ENCODE measurements at places on chromosomes 6 and 20. TPM values are rescaled to one million over a fixed set of nuclear protein-coding genes. Genes with fewer than 3 reads are reported as not detected.
A peak's percentile ranks its signal among the peaks of the same experiment; 100 is the strongest.

GRCh38 chr6:36227379-36228228, 31.1 kb downstream of the BRPF3 start:
- H3K36me3 ChIP-seq = peaks cover 38% of the 10 kb centered on the region
- no peak overlapping the region for H3K4me3 ChIP-seq
- no peak for DNase-seq
- peak overlapping the region; percentile 82 for H3K27ac ChIP-seq
- H3K4me1 ChIP-seq = peaks cover 18% of the 10 kb centered on the region

- no peaks in the 10 kb centered on the region for H3K36me3 ChIP-seq
- H3K27ac ChIP-seq = no peak overlapping the region
- no peak for DNase-seq
- no peaks in the 10 kb centered on the region for H3K27me3 ChIP-seq
- H3K4me3 ChIP-seq = no peak overlapping the region
- H3K4me1 ChIP-seq = peaks cover 3% of the 10 kb centered on the region
Measured at GRCh38 chr6:91719414-91719813, 1132.5 kb upstream of the MAP3K7 start.

GRCh38 chr6:74404366-74404765, 708.4 kb downstream of the CD109 start:
- H3K27me3 ChIP-seq = no peaks in the 10 kb centered on the region
- H3K27ac ChIP-seq = no peak overlapping the region
- H3K4me1 ChIP-seq = no peaks in the 10 kb centered on the region
- H3K36me3 ChIP-seq = no peaks in the 10 kb centered on the region
- H3K4me3 ChIP-seq = no peak overlapping the region

- peaks cover 4% of the 10 kb centered on the region for H3K27me3 ChIP-seq
- H3K36me3 ChIP-seq = no peaks in the 10 kb centered on the region
- no peak overlapping the region for H3K4me3 ChIP-seq
- H3K27ac ChIP-seq = no peak overlapping the region
- H3K4me1 ChIP-seq = peaks cover 66% of the 10 kb centered on the region
Measured at GRCh38 chr6:39206250-39206721, 23.0 kb downstream of the KCNK5 start.

DNA sequence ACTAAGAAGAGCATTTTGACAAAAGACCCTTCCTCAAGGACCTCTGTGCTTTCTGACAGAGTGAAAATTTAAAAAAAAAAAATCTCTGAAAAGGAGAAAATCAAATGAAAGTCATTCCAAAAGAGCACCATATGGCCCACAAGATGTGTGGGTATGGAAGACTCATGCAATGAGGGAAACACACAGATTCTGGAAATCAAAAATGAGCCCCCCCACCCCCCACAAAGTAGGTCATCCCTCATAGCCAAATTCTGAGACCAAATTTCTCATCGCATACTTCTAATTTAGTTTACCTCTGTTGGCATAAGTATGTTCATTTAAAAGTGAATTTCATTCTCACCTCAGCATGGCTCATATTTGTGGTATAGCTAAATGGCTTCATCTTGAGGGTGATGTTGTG, 181.3 kb upstream of the KCNQ5 start:
- no peak for DNase-seq
- H3K4me1 ChIP-seq = peaks cover 7% of the 10 kb centered on the region
- H3K36me3 ChIP-seq = no peaks in the 10 kb centered on the region
- peaks cover 14% of the 10 kb centered on the region for H3K27me3 ChIP-seq
- no peak overlapping the region for H3K27ac ChIP-seq

GRCh38 chr20:58772786-58773185, 77.9 kb downstream of the GNAS-AS1 start:
- DNase-seq = no peak
- peaks cover 35% of the 10 kb centered on the region for H3K27me3 ChIP-seq
- no peaks in the 10 kb centered on the region for H3K4me1 ChIP-seq
- H3K4me3 ChIP-seq = no peak overlapping the region

DNA sequence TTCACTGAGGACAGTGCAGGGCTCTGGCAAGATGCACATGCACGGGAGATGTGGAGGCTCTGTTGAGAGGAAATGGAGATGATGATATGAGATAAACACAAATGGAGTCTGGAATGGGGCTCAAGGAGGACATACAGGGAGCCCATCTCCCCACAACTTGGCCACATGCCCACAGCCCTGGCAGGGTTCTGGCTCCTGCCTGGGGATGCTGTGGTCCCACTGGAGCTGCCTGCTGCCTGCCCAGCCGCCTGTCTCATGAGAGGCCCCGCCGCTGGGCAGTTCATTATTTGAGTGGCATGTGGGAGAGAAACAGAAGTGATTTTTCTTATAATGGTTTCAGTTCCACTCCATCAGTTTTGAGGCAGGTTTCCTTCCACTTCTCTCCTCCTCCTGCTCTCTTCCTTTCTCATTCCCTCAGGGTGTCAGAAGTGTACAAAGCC, 133.6 kb upstream of the TRAF3IP2 start:
- peaks cover 42% of the 10 kb centered on the region for H3K4me1 ChIP-seq
- H3K27ac ChIP-seq = peak overlapping the region; percentile 13
- no peak for DNase-seq
- H3K4me3 ChIP-seq = no peak overlapping the region

- no peaks in the 10 kb centered on the region for H3K36me3 ChIP-seq
- H3K4me3 ChIP-seq = peak overlapping the region; percentile 35
- H3K4me1 ChIP-seq = peaks cover 13% of the 10 kb centered on the region
- no peak overlapping the region for H3K27ac ChIP-seq
- peaks cover 51% of the 10 kb centered on the region for H3K27me3 ChIP-seq
- peak; percentile 61 for DNase-seq
Measured at GRCh38 chr20:56343861-56344381, 14.9 kb upstream of the FAM210B start.

- no peaks in the 10 kb centered on the region for H3K4me1 ChIP-seq
- DNase-seq = no peak
- H3K36me3 ChIP-seq = peaks cover 8% of the 10 kb centered on the region
- H3K27me3 ChIP-seq = no peaks in the 10 kb centered on the region
- no peak overlapping the region for H3K4me3 ChIP-seq
Measured at GRCh38 chr20:8693709-8694108, 375.2 kb upstream of the PLCB4 start.

Gene CST2
- total RNA-seq = not detected

GRCh38 chr20:19706463-19706862, 51.6 kb upstream of the RIN2 start:
- H3K27me3 ChIP-seq = peaks cover 3% of the 10 kb centered on the region
- H3K27ac ChIP-seq = no peak overlapping the region
- H3K4me1 ChIP-seq = peaks cover 10% of the 10 kb centered on the region
- H3K4me3 ChIP-seq = no peak overlapping the region
- DNase-seq = no peak
- H3K36me3 ChIP-seq = peaks cover 3% of the 10 kb centered on the region

GRCh38 chr20:15740046-15740775, 833.0 kb downstream of the KIF16B start:
- H3K4me3 ChIP-seq = no peak overlapping the region
- H3K4me1 ChIP-seq = peaks cover 5% of the 10 kb centered on the region
- no peaks in the 10 kb centered on the region for H3K27me3 ChIP-seq
- H3K36me3 ChIP-seq = no peaks in the 10 kb centered on the region
- H3K27ac ChIP-seq = no peak overlapping the region

Gene KIF6
- 2.9 TPM for total RNA-seq

Gene PHACTR1
- 8.6 TPM for total RNA-seq

GRCh38 chr20:7765221-7765620, 175.0 kb downstream of the HAO1 start:
- H3K36me3 ChIP-seq = no peaks in the 10 kb centered on the region
- H3K4me1 ChIP-seq = no peaks in the 10 kb centered on the region
- no peak for DNase-seq

Gene ZSCAN16
- total RNA-seq = 20.2 TPM

DNA sequence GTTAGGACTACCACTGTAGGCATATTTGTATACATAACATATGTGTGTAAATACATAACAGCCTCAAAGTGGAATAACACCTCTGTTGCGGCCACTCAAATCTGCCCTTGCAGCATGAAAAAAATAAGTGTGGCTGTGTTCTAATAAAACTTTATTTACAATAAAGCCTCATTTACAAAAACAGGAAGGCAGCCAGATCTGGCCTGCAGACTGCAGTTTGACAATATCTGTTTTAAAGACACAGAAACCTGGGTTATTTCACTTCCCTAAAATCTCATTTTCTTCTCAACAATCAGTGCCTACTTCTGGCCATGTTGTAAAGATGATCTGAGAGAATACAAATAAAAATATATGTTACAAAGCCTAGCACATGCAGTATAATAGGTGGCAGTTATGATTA, 53.9 kb upstream of the SCML4 start:
- DNase-seq = no peak
- H3K4me1 ChIP-seq = peaks cover 13% of the 10 kb centered on the region
- H3K27me3 ChIP-seq = no peaks in the 10 kb centered on the region
- H3K4me3 ChIP-seq = no peak overlapping the region

DNA sequence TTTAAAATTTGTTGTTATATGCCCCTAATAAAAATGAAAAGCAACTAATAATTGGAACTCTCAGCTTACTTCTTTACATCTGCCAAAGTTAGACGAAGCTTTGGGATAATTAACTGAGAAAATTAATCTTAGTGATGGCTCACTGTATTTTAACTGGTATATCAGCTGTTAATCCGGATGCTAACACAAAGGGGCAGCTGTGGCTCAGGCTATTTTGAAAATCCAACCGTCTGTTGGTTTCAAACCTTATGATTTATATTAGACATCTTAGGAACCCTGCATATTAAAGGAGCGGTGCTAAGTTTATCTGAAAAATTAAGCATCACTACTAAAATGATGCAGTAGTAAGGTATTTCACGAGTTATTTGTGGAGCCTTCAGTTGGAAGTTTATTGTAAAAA, 96.6 kb downstream of the AKAP7 start:
- peaks cover 15% of the 10 kb centered on the region for H3K4me1 ChIP-seq
- no peak for DNase-seq
- peaks cover 5% of the 10 kb centered on the region for H3K36me3 ChIP-seq
- no peaks in the 10 kb centered on the region for H3K27me3 ChIP-seq
- no peak overlapping the region for H3K4me3 ChIP-seq

Gene KCNK16
- total RNA-seq = 35.2 TPM

Gene PXMP4
- 6.1 TPM for total RNA-seq

DNA sequence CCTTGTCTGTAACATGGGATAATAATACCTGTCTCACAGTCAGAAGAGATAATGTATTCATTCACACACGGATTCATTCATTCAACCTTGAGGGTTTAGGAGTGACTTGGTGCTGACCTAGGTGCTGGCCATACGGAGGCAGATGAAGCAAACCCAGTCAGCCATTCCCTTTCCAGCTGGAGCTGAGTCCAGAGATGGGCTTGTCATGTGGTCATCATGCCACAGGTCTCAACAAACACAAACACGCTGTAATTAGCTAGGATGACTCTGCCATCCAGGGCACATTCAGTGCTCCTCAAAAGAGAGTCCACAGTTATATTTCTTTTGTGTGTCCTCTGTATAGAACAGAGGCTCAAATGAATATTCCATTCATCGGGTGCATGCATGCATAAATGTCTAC, 19.5 kb upstream of the PRELID3B start:
- no peak for DNase-seq
- H3K4me3 ChIP-seq = no peak overlapping the region
- peaks cover 19% of the 10 kb centered on the region for H3K27me3 ChIP-seq
- no peaks in the 10 kb centered on the region for H3K4me1 ChIP-seq
- no peaks in the 10 kb centered on the region for H3K36me3 ChIP-seq
- H3K27ac ChIP-seq = no peak overlapping the region

- H3K4me1 ChIP-seq = no peaks in the 10 kb centered on the region
- H3K4me3 ChIP-seq = no peak overlapping the region
- H3K27ac ChIP-seq = no peak overlapping the region
- H3K36me3 ChIP-seq = peaks cover 22% of the 10 kb centered on the region
Measured at GRCh38 chr20:2734899-2735298, 42.3 kb downstream of the EBF4 start.

- H3K4me3 ChIP-seq = no peak overlapping the region
- H3K27ac ChIP-seq = no peak overlapping the region
- no peaks in the 10 kb centered on the region for H3K27me3 ChIP-seq
- H3K36me3 ChIP-seq = no peaks in the 10 kb centered on the region
- peaks cover 5% of the 10 kb centered on the region for H3K4me1 ChIP-seq
Measured at GRCh38 chr6:106453756-106454367, 93.3 kb downstream of the CRYBG1 start.

GRCh38 chr6:524803-525202, 132.1 kb downstream of the HUS1B start:
- H3K36me3 ChIP-seq = peaks cover 27% of the 10 kb centered on the region
- no peaks in the 10 kb centered on the region for H3K4me1 ChIP-seq
- no peak overlapping the region for H3K27ac ChIP-seq
- no peaks in the 10 kb centered on the region for H3K27me3 ChIP-seq
- no peak for DNase-seq
- H3K4me3 ChIP-seq = no peak overlapping the region

- H3K4me3 ChIP-seq = no peak overlapping the region
- H3K27me3 ChIP-seq = no peaks in the 10 kb centered on the region
- H3K36me3 ChIP-seq = peaks cover 27% of the 10 kb centered on the region
Measured at GRCh38 chr20:37236462-37236861, 25.2 kb downstream of the GHRH start.

DNA sequence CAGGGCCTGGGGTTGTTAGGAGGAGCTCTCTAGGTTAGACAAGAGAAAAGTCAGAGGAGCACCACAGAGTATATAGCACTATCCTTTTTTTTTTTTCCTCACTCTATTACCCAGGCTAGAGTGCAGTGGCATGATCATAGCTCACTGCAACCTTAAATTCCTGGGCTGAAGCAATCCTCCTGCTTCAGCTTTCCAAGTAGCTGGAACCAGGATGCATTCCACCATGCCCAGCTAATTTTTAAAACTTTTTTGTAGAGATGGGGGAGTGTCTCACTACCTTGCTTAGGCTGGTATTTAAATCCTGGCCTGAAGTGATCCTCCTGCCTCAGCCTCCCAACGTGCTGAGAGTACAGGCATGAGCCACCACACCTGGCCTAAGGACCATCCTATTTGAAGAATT, 19.3 kb upstream of the AKIRIN2 start:
- H3K4me1 ChIP-seq = peaks cover 8% of the 10 kb centered on the region
- H3K27me3 ChIP-seq = no peaks in the 10 kb centered on the region
- DNase-seq = no peak
- no peaks in the 10 kb centered on the region for H3K36me3 ChIP-seq
- no peak overlapping the region for H3K27ac ChIP-seq

GRCh38 chr6:76881414-76881813, 581.9 kb downstream of the HTR1B start:
- peaks cover 3% of the 10 kb centered on the region for H3K36me3 ChIP-seq
- peaks cover 4% of the 10 kb centered on the region for H3K4me1 ChIP-seq
- H3K27ac ChIP-seq = no peak overlapping the region
- H3K4me3 ChIP-seq = no peak overlapping the region

DNA sequence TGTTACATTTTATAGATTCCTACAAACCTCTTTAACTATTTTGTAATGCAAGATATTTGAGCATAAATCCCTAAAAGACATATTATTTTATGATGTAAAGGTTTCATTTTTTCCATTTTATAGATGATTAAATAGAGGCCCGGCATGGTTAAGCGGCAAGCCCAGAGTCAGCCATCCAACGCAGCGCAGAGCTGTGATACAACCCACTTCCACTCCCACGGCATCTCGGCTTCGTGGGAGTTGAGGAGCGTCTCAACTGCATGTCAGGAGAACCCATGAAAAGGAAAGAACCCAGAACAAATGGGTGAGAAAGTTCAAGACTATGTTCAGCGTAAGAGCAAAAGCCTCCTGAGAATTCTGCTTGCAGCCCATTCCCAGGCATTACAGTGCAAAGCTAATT, 488.2 kb downstream of the PRKN start:
- peaks cover 6% of the 10 kb centered on the region for H3K4me1 ChIP-seq
- H3K27me3 ChIP-seq = no peaks in the 10 kb centered on the region
- no peaks in the 10 kb centered on the region for H3K36me3 ChIP-seq
- DNase-seq = no peak
- H3K4me3 ChIP-seq = no peak overlapping the region

- H3K27me3 ChIP-seq = no peaks in the 10 kb centered on the region
- H3K4me1 ChIP-seq = peaks cover 13% of the 10 kb centered on the region
- DNase-seq = no peak
Measured at GRCh38 chr6:34746104-34746846, 11.0 kb upstream of the SNRPC start.

Data from progenitor cell of endocrine pancreas (in vitro differentiated cells).